NCI-H1417 treated with DMSO at 0.1 percent for 48 hours (cell line): ENCODE measurements at places on chromosomes 5 and 9.

DNA sequence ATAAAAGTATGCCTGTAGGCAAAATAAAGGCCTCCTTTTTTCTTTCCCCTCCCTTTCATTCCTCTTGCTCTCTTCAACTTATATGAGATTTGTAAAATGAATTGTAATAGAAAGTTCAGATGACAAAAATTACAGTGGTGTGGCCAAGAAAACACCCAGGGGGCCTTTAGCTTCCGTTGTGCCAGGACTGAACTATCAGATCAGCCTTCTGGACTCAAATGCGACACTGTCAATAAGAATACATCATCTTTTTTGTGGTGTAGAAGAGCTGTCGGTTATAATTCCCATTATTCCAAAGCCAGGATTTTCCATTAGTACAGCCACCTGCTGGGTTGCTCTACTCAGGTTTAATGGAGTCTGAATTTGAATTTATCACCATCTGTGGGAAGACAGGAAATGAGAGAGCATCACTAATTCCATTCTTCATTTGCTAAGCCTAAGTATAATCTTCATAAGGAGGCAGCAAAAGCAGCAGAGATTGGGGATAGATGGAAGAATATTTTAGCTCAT, 443.4 kb downstream of the ANXA1 start:
- no peak for DNase-seq

GRCh38 chr5:135042595-135042994, 8.6 kb upstream of the PITX1 start:
- DNase-seq: no peak

DNA sequence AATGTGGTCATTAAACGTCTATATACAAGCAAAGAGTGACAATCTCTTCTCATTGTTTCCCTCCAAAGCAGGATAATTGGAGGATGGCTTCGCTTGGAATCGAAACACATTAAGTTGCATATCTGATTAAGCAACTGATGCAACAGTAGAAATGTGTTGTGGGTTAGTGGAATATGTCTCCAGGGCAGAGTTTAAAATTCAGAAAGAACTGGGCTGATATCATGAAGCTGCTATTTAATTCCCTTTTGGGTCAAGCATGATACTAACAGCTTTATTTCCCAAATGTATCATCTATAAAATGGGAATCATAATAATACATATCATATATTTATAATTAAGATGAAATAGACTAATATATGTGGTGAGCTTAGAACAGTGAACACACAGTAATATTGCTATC, 1763.0 kb upstream of the C9orf72 start:
- no peak for DNase-seq

- no peak for DNase-seq
Observed at GRCh38 chr9:114025760-114026159, 52.3 kb downstream of the AMBP start.

GRCh38 chr9:92064711-92065110, 50.5 kb downstream of the SPTLC1 start:
- DNase-seq: no peak

- DNase-seq: no peak
Observed at GRCh38 chr9:126671381-126671831, 57.7 kb downstream of the LMX1B start.

GRCh38 chr5:153187503-153187902, 303.0 kb upstream of the GRIA1 start:
- no peak for DNase-seq
